ENCODE measurements at places on chromosomes 2 and 18.

- DNase-seq = no peak
Measured at GRCh38 chr2:100554798-100555407, 7.9 kb upstream of the PDCL3 start.

GRCh38 chr2:173087214-173087581 lies 11.6 kb downstream of the MAP3K20 start:
- DNase-seq = no peak

DNA sequence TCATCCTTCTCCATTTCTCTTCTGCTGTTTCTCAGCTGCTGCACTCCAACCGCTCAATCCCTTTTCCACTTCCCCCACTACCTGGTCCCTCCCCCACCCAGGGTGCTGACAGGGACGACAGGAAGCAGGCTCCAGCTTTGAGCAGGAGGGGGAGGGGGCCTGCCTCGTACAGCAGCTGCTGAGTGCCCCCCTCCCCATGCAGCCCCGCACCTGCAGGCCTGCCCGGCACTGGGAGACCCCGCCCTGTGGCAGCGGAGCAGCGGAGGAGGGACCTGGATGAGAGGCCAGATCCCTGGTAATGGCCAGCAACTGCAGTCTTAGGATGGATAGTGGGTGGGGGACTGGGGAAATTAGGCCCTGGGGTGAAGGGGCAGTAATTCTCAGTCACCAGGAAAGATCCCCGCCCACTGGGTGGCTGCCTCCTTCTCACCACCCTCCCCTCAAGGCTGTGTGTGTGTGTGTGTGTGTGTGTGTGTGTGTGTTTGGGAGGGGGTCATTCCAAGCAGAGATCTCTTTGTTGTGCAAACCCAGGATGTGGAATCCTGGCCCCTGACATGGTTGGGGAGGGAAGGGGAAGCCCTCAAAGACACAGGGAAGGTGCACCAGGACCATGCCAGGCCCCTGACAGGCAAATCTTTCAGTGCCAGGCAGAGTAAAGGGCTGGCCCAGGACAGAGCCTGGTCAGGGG lies 6.8 kb upstream of the CRYBA2 start:
- no peak for DNase-seq

- no peak for DNase-seq
Measured at GRCh38 chr18:62152844-62153243, 34.0 kb downstream of the PIGN start.

- DNase-seq = no peak
Measured at GRCh38 chr18:23342506-23342905, 110.6 kb upstream of the RIOK3 start.

DNA sequence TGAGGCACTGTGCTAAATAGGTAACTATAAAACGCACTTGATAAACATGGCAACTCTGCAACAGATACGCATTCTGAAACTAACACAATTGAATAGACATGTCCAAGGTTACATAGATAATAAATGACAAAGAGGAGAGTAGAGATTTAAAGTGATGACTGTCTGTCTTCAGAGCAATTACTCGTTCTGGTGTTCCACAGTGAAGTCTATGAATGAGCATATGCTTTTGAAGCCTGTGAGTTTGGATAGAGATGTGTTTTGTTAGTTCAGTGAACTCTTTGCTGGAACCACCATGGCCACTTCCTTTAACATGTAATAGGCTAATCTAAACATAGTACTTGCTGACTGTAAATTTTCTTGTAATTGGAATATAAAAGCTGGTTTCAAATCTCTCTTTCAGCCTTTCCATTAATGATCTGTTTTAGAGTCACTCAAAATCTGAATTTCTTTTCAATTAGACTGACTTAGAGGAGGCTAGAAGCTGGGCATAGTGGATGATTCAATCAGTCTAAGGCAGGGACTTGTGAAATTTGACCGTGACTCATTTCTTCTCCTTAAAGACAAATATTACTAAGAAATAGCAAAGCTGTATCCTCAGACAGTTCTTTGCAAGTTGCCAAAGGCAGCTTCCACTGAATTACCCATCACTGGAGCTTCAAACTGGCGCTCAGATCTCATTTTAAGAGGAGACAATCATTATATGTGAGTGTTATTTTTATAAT lies 1130.1 kb upstream of the CELF4 start:
- no peak for DNase-seq

DNA sequence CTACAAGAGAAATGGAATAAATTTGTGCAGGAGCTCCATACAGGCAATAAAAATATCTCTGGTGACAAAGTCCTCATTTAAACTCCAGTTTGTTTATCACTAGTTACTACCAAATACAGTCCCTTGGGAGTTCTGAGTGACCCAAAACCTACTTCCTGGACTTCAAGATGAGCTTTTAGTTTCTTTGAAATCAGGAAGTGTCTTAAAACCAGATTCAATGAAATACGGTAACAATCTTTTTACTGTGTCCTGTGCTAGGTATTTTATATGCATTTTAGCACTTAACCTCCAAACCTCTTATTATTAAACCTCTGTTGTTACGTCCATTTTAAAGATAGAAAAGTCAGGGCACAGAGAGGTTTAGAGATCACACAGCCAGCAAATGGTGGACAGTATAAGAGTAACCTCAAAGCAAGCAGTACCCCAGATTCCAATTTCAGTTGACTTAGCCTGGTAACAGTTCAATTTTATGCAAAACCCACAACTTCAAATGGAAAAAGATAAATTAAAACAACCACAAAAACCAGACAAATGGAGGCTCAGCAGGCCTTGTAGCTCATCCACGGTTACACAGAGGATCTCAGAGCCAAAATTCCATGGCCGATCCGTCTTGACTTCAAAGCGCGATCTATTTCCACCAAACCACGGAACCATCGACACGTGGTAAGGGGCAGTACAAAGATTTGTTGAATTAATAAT lies 1.3 kb upstream of the KCMF1 start:
- no peak for DNase-seq

- DNase-seq = no peak
Measured at GRCh38 chr2:163157411-163157810, 318.8 kb upstream of the KCNH7 start.

DNA sequence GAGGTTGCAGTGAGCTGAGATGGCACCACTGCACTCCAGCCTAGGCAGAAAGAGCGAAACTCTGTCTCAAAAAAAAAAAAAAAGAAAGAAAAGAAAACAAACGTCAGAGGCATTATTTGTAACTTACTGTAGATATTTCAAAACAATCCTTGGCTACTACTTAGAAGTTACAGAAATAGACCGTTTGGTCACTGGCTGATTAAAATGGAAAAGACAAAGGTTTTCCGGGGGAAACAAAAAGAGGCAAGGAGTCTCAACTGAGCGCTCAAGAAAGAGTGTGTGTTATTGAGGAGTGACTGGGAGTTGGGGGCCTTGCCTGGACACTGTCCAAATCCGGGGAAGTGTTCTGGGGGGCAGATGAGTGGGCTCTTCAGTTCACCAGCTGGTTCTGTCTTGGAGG lies 47.6 kb downstream of the TEX44 start:
- no peak for DNase-seq

GRCh38 chr2:11422901-11423435 lies 43.0 kb downstream of the E2F6 start:
- DNase-seq = no peak

GRCh38 chr2:7118606-7119131 lies 201.5 kb downstream of the RNF144A start:
- no peak for DNase-seq

DNA sequence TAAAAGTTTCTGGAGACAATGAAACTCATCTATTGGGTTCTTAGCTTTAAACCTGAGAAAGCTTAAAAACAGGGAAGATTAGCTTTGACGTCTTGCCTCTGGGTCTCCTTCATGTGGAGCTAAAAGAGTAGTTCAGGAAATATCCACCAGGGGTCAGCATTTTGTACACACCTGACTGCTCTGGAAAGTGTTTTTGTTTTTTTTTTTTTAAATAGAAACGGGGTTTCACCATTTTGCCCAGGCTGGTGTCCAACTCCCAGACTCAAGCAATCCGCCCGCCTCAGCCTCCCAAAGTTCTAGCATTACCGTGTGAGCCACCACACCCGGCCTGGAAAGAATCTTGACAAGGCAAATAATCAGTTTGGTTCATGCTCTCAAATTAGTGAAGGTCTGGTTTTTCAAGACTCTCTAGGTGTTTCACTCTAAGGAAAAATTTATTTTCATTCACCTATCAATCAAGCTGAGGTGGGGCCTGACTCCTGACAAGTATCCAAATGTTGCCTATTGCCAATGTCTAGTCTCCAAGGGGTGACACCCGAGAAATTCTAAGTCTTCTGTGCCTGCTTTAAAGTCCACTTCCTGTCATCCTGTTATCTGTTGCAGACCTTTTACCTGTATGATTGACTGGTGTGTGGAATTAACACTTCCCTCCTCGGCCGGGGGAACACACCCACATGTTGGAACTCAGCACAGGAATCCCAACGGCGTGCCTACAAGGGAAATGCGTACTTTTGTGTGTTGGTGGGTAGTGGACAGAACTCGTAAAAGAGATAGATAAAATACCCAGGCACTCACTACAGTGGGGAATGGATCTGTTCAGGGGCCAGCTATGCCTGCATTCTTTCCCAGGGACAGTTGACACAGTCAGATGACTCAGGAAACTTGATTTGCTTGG lies 11.3 kb downstream of the IL1RN start:
- peak; percentile 74 for DNase-seq

DNA sequence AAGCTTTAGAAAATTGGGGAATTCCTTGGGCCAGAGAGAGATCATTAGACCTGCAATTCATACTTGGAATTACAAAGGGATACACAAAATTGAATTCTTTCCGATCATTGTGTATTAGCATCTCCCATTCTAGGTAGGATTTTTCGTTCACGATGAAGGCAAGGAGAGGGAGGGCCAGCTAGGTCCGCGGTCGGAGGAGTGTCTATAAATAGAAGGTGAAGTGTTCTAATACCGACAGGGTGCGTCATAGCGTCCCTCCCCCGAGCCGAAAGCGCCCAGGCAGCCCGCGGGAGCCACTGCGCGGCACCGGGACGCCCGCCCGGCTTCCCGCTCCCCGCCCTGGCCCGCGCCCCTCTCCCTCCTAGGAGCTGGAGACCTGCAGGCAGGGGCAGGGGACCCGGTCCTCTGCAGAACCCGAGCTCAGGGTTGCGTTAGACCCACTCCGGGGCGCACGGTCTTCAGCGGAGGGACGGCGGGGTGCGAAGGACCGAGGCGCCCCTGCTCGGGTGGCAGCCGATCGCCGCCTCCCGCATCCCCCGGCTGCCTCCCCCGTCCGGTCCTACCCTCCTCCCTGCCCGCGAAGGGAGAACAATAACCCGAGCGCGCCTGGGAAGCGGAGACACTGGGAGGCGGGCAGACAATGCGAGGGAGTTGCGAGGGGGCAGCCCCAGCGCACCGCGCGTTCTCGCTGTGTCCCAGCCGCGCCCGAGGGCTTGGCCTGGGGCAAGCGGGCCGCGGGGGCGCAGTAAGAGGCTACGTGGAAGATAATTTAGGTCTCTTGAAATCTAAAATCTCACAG lies 114.2 kb upstream of the SERTAD2 start:
- DNase-seq = peak; percentile 89

DNA sequence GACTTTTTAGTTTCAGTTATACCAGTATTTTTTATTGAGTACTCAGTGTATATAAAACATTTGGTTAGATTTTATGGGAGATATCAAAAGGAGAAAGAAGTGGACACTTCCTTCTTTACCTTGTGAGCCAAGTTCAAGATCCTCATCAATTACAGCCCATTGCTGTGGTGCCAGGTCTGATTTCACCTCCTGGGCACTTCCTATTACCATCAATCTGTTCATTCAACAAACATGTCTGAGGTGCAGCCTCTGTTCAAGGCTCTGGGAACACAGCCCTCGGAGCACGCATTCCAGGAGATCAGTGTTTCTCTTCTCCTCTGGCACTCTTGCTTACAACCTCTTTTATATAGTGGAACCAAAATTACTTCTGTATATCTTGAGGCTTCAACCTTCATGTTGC lies 171.4 kb upstream of the ALPP start:
- DNase-seq = no peak

DNA sequence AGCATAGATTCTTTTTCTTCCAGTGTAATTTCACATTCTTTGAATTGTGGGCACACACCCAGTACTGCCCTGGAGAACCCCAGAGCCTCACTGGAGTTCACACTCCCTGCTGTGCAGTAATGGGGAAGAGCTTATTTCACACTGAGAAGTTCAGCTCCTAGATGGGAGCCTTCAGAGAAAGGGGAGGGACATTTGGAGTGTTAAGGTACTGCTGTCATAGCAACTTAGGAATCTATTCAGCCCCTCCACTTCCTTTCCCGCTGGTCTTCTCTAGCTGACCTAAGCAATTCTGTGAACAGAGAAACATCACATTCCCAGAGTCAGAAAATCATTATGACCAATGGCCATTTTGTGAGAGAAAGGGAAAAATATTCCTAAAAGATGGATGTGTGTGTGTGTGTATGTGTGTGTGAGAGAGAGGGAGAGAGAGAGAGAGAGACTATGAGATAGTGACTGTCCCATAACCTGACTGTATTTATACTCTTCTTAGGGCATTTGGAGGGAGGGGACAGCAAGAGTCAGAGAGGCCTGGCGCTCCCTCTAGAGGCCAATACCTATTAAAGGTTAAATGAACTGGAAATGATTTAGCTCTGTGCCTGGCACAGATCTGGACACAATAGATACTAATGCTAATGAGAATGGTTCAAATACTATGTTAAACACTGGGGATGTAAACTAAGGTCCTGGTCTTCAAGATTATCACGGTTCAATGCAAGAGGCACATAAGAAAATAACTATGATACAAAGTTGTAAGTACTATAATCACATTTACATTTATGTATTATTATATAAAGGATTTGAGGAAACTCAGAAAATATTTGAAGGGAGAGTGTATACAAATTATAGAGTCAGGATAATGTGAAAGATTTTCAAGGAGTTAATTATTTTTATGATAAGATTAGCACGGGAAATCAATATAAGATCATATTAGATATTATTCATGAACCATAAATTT lies 41.5 kb upstream of the RPE start:
- peak; percentile 40 for DNase-seq

Measured in GM10248 (cell line).